ENCODE measurements at places on chromosomes 11 and 22.

DNA sequence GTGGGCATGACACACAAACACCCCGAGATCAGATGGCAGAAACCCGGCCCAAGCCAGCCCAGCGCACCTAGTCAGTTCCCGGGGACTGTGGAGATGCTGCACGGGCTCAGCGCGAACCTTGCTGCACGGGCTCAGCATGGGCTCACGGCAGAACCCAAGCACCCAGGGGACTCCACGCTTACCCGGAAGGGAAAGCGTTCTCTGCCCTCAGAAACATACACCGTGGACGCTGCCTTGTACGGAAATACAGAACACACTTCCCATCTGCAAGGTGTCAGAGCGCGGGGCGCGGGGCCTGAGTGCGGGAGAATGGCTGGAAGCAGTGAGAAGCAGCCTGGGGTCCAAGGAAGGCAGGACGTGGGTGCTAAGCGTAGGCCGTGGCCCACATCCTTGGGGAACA, 319.9 kb downstream of the NTM start:
- H3K4me3 ChIP-seq, result no peak overlapping the region
- H3K36me3 ChIP-seq, result no peaks in the 10 kb centered on the region
- H3K27me3 ChIP-seq, result no peaks in the 10 kb centered on the region

GRCh38 chr11:131099013-131099412, 182.7 kb upstream of the SNX19 start:
- H3K4me3 ChIP-seq, result no peak overlapping the region
- H3K4me1 ChIP-seq, result no peaks in the 10 kb centered on the region
- no peak for DNase-seq
- no peaks in the 10 kb centered on the region for H3K36me3 ChIP-seq

DNA sequence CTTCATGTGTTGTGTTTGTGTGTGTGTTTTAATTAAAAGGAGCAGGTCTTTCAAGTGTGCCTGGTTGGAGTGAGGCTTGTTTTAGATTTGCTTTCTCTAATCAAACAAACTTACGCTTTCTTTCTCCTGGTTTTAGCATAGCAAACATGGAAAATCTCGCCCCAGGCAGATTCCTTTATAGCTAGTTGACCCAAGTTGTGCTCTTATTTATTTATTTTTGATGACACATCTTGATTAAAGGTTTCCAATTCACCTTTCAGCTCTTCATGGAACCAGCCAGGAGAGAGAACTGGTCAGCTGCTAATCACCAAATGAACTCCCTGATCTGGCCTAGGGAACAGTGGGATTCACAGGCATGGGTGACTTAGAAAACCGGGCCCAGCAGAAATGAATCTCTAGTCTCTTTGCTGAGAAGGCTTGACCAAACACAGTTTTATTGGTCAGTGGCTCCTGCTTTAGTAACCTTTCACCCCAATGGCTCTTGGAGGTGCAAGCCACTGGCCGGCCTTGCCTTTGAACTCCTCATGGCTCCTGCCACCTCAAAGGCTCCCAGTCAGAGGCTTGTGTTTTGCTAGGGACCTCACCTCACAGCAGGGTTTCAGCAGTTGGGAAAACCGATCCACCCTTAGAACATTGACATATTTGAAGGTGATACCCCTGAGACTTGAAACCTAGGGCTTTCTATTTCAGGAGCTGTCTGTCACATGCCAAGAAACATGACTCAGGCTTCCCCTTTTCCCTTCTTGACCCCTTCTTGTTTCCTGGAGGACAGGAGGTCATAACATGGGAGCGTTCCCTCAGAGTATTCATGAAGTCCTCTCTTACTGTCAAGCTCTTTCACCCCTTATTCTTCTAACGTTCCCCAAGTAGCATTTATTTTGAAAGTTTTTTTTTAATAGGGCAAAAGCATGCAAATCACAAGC, 48.8 kb downstream of the EXT2 start:
- H3K4me3 ChIP-seq, result no peak overlapping the region
- H3K36me3 ChIP-seq, result peaks cover 5% of the 10 kb centered on the region
- no peaks in the 10 kb centered on the region for H3K4me1 ChIP-seq
- H3K27me3 ChIP-seq, result no peaks in the 10 kb centered on the region
- no peak overlapping the region for H3K27ac ChIP-seq
- no peak for DNase-seq

DNA sequence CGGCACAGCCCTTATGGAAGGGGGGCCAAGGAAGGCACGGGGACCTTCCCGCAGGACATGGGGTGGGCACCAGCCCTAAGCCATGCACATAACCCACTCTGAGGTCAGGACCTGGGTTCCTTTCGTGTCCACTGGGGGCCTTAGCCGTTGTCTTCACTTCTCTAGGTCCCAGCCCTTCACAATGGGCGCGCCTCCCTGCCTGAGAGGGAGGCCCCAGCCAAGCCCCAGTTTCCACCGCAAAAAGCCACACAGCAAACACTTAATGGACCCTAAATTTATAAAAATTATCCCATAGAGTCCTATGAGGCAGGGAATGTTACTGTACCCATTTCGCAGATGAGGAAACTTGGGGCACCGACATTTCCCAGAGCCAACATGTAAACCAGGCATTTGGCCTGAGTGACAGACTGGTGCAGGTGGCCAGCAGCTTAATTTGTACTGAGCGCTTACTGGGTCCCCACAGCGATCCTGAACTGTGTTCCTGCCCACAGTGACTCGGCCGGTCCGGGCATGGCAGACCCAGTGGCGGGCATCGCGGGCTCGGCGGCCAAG, 1.2 kb downstream of the GAS2L1 start:
- peak overlapping the region; percentile 90 for H3K27ac ChIP-seq
- H3K4me1 ChIP-seq, result peaks cover 72% of the 10 kb centered on the region
- H3K36me3 ChIP-seq, result no peaks in the 10 kb centered on the region
- no peaks in the 10 kb centered on the region for H3K27me3 ChIP-seq
- DNase-seq, result no peak

GRCh38 chr22:17890892-17891291, 116.6 kb upstream of the BID start:
- H3K27me3 ChIP-seq, result no peaks in the 10 kb centered on the region
- no peak overlapping the region for H3K27ac ChIP-seq

Data from upper lobe of left lung (tissue), 6 donors.